ENCODE measurements at places on chromosomes 2 and 18. TPM values are rescaled to one million over a fixed set of nuclear protein-coding genes. Genes with fewer than 3 reads are reported as not detected.

The IL1R1 gene
- total RNA-seq: 5.7 TPM

The GPR75 gene
- 0.35 TPM for total RNA-seq

The ARHGEF4 gene
- 2.6 TPM for total RNA-seq

The CD8B gene
- 0.94 TPM for total RNA-seq

The PJVK gene
- total RNA-seq: 2.0 TPM
